Activated CD4-positive, CD25-positive, alpha-beta regulatory T cell (primary cell): ENCODE measurements at places on chromosomes 2 and 18.
A peak's percentile ranks its signal among the peaks of the same experiment; 100 is the strongest.

- DNase-seq: no peak
These were observed 40.9 kb upstream of the SMAD7 start for GRCh38 chr18:48991676-48992075.

DNA sequence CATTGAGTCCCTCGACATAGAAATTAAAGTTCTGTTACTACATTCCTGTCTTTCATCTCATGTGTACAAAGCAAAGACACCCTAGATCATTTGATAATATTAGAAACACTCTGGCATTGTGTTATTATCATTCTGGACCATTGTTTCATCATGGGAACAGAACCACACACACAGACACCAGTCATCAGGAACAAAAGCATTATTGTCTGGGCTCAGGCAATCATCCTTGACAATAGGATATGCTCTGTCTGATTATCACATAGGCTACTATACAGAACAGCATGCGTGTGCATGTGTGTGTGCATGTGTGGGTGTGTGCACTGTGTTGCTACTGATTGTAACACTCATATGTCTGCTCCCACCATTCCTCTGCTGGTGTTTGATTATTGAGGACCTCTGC, 242.5 kb downstream of the SH3BP4 start:
- DNase-seq: no peak

DNA sequence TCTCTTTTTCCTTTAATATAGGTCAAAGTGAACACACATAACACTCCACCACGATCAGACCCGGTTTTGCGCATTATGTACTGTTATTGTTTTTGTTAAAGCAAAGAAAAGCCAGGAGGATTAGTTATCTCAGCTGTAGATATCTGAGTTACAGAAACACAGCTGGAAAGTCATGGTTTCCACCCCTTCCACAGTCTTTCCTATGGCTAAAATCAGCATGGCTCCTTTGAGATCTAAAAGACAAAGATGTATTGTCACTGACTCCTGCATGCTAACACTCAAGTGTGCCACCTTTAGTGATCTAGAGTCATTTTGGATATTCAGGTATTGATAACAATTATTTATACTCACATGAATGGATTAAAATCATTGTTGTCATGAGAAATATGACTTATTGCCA, 260.0 kb downstream of the FIGN start:
- DNase-seq: no peak

DNA sequence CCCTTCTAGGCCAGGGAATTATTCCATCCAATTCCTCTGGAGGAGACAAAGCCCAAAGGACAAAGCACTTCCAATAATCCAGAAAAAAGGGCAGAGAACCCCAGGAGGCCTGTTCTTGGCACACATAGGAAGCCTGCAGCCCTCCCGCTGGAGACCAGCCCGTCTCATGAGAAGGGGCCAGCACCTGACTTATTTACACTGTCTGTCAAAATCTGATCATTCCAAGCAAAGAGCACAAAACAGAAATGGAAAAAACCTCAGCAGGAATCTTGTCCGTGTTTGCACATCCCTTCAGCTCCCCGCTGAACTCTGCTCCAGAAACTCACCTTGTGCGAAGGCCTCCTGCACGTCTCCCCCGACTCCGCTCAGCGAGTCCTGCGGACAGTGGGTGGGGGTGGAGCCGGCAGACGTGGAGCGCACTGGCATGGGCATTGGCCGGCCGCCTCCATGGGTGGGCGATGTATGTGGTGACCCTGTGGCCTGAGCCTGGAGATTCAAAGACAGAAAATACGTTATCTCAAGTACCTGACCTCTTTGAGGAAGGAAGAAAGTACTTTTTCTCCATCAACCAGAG, 46.2 kb upstream of the DNMT3A start:
- DNase-seq: no peak

GRCh38 chr2:121210691-121211090, 74.3 kb downstream of the TFCP2L1 start:
- no peak for DNase-seq

GRCh38 chr2:217988014-217988839, 14.6 kb downstream of the TNS1 start:
- DNase-seq: peak; percentile 12

- no peak for DNase-seq
These were observed 483.5 kb upstream of the SALL3 start for GRCh38 chr18:78496079-78496478.

- DNase-seq: no peak
These were observed 153.3 kb downstream of the PKP4 start for GRCh38 chr2:158610059-158610458.

GRCh38 chr2:241728627-241729026, 5.8 kb upstream of the D2HGDH start:
- DNase-seq: no peak

GRCh38 chr18:58534535-58535301, 94.2 kb downstream of the ALPK2 start:
- no peak for DNase-seq

- DNase-seq: no peak
These were observed 7.7 kb downstream of the ASB18 start for GRCh38 chr2:236256366-236256985.

- DNase-seq: no peak
These were observed 292.1 kb downstream of the EXOC6B start for GRCh38 chr2:72533765-72534164.

DNA sequence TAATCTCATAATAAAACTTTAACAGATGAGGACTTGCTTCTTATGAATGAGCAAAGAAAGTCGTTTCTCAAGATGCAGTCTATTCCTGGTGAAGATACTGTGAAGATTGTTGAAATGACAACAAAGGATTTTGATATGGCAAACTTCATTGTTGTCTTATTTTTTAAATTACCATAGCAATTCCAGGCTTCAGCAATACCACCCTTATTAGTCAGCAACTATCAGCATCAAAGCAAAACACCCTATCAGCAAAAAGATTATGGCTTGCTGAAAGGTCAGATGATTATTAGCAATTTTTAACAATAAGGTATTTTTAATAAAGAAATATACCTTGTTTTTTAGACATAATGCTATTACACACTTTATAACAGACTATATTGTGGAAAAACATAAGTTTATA, 88.3 kb downstream of the COL5A2 start:
- no peak for DNase-seq

- no peak for DNase-seq
These were observed 313.1 kb upstream of the SYT4 start for GRCh38 chr18:43590182-43590903.

DNA sequence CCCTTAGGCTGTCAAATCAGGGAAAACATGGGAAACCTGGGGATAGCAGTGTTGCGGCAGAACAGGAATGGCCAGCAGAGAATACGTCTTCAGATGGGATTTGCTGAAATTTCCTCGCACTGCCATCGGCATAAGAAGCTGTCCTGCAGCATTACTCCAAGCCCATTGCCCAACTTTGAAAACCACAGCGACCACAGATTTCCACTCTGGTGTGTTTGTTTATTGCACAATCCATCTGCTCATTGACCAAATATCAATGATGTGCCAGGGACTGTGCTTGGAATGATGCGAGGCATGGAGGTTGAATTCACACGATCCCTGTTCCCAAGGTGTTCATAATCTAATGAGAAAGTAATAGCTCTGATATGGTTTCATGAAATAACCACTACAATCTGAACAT, 383.3 kb upstream of the MYT1L start:
- DNase-seq: no peak

DNA sequence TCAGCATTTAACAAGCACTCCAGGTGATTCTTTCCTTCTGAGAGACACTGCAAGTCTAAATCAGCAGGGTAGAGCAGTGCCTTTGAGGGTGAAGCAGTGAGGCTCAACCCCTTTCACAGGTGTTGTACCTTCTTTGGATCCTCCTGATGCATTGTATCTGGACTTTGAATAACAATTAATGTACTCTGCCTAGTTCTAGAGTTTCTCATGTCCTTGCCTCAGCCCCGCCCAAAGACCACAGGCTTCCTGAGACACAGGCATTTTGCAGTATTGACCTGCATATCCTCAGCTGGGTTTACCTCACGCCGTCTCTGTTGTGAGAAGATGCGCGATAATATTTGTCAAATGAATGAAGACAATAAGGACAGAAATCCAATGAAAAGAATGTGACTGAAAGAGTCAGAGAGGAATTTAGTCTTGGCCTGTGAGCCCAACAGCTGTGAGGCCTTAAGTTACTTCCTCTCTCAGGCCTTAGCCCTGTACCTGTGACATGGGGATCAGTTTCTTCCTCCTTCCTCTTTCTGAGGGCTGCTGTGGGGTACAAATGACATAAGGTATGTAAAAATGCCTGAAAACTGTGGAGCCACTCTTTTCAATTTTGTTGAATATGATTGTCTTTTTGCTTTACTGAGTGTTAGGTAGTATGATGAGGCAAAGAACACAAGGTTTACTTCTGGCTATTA, 43.7 kb downstream of the WIPF1 start:
- DNase-seq: no peak

DNA sequence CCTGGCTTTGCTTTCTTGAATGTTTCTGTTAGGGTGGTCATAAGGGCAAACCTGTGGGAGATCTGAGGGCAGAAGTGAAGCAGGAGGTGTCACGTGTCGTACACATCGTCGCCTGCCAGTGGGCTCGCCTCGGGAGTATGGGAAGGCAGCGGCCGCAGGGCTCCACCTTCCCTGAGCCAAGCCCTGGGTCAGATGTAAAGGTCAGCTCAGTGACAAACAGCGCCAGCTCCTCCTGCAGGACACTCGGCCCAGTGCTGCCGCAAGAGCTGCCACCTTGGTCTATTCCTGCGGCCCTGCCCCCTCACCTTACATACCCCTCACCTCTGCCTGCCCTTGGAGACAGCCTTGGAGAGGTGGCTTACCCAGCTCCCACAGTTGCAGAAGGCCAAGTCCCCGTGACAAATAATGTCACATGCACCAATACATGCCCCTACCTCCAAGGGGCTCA, 64.2 kb downstream of the PSMG2 start:
- DNase-seq: no peak

- DNase-seq: no peak
These were observed 29.9 kb upstream of the OTOS start for GRCh38 chr2:240170354-240170735.
